Calu3 (cell line): ENCODE measurements at places on chromosomes 1 and 21. TPM values are rescaled to one million over a fixed set of nuclear protein-coding genes. Genes with fewer than 3 reads are reported as not detected.

DNA sequence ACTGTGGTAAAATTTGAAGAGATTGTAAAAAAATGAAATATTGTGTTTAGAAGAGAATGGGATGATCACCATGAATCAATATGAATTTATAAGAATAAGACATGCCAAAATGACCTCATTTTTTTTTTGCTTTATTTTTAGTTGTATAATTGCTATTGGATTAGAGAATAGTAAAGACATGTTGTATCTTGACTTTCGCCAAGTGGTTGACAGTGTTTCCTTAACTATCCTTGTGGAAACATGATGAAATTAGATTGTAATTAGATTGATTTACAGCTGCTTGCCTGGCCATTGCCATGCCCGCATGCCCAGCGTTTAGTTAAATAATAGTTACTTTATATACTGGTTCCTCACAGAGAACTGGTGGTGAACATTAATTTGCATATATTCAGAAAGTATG, 154.9 kb downstream of the MAGI3 start:
- no peak overlapping the region for H3K4me3 ChIP-seq
- no peak for DNase-seq
- H3K4me1 ChIP-seq = no peaks in the 10 kb centered on the region
- H3K27me3 ChIP-seq = no peaks in the 10 kb centered on the region
- no peaks in the 10 kb centered on the region for H3K36me3 ChIP-seq
- H3K27ac ChIP-seq = no peak overlapping the region

DNA sequence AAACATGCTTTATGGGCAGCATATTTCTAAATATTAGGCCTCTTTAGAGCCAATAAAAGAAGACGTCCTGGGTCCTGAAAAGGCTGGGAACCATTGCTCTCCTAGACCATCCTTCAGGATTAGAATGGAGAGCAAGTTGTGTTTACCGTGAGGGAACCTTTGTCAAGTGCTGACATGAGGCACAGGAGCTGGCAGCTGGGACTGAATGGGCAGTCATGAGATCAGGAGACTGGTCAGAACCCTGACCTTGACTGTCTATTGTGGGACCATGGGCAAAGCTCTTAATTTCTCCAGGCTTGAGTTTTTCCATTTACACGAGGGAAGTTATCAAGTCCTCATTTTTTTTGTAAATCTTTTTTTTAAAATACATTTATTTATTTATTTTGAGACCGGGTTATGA, 5.2 kb downstream of the PFKFB2 start:
- H3K4me3 ChIP-seq = no peak overlapping the region
- no peak for DNase-seq
- no peak overlapping the region for H3K27ac ChIP-seq
- peaks cover 35% of the 10 kb centered on the region for H3K36me3 ChIP-seq

DNA sequence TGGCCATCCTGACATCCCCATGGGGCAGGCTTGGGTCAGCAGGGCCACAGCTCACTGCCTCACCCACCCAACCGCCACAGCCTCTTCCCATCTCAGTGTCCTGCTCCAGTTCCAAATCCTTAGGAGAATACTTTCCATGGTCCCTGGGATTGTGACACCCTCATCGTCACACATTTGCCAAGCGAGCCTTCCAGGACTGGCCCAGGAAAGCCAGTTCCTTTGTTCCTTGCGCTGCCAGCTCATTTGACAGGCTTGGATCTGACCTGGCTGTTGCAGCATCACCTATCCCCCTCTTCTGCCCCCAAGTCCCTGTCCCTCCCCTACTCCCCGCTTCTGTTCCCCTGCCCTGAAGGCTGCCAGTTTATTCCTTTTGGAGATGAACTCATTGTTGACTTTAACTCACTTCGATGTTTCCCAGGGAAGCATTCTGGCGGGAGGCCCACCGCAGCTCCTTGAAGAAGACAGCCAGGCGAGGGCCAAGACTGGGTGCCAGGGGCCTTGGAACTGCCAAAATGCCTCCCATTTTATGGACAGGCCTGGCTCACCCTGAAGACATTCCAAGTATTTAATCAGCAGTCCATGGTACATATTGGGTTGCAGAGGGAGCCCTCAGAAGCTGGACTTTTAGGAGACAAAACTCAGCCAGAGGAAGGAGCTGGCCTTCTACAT, 10.2 kb upstream of the GNL2 start:
- peaks cover 10% of the 10 kb centered on the region for H3K27me3 ChIP-seq
- no peaks in the 10 kb centered on the region for H3K36me3 ChIP-seq
- no peaks in the 10 kb centered on the region for H3K4me1 ChIP-seq
- no peak overlapping the region for H3K4me3 ChIP-seq

DNA sequence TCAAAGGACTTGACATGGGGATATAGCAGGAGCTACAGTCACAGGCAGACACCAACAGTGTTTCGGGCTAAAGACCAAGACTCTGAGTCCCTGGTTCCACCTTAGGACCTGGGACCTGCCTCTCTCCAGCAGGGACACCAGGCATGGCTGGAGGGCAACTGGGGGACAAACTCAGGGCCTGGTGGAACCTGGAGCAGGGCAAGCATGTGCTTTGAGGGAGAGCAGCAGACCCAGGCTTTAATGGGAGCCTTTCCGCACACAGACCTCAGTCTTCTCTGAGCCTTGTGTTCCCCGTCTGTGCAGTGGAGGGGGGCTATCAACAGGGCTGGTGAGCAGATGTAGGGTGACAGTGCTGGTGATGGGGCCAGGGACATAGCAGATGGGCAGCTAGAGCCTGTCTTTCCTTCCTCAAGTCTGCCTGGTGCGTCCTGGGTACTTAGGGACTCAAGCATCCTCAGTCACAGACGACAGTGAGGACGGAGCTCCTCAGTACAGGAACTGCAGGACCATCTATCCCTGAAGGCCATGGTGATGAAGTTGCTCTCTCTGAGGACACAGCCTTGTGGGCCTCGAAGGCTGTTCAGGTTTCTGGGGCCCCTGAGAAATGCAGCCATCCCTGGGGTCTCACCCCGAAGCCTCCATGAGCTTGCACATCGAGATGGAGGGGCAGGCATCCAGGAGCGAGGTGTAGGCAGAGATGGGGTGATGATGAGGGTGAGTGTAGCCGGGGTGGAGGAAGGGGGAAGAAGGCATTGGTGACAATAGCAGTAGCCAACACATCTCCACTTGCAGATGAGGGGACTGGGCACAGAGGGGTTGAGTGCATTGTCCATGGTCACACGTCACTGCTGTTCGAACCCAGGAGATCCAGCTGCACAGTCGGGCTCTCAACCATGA, 593.4 kb downstream of the PTPRU start:
- peaks cover 55% of the 10 kb centered on the region for H3K27me3 ChIP-seq
- no peak overlapping the region for H3K4me3 ChIP-seq
- no peaks in the 10 kb centered on the region for H3K36me3 ChIP-seq
- DNase-seq = no peak

- H3K27ac ChIP-seq = no peak overlapping the region
- no peak for DNase-seq
- H3K36me3 ChIP-seq = no peaks in the 10 kb centered on the region
- H3K27me3 ChIP-seq = no peaks in the 10 kb centered on the region
- H3K4me1 ChIP-seq = no peaks in the 10 kb centered on the region
- no peak overlapping the region for H3K4me3 ChIP-seq
Measured at GRCh38 chr21:24023402-24023801, 1583.9 kb downstream of the MRPL39 start.

DNA sequence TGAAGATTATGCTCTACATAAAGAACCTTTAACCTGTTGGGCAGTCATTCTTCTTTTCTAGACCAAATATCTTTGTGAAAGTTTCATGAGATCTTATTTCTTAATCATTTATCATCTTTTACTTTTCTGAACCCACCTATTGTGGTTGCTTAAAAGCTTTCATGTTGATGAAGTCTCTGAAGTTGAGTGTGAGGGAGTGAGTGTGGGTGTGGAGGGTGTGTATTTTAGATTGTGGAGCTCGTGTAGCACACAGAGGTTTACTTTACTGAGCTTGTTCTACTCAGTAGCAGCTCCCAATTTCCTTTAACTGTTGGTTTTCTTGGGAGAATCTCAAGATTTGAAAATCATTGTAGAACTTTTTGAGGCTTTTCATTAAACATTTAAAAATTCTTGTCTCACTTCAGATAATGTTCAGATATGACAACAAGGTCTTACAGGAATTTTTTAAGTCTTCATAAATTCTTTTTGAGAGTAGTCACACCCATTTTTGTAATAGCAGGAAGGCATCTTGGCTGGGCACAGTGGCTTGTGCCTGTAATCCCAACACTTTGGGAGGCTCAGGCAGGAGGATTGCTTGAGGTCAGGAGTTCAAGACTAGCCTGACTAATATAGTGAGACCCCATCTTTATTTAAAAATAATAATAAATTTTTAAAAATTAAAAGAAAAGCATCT, 17.0 kb downstream of the SRRM1 start:
- H3K27me3 ChIP-seq = no peaks in the 10 kb centered on the region
- no peak for DNase-seq
- H3K4me1 ChIP-seq = peaks cover 21% of the 10 kb centered on the region
- no peak overlapping the region for H3K4me3 ChIP-seq
- H3K36me3 ChIP-seq = peaks cover 63% of the 10 kb centered on the region
- no peak overlapping the region for H3K27ac ChIP-seq

- DNase-seq = no peak
- peak overlapping the region; percentile 81 for H3K27ac ChIP-seq
- no peaks in the 10 kb centered on the region for H3K36me3 ChIP-seq
- H3K4me3 ChIP-seq = no peak overlapping the region
- H3K27me3 ChIP-seq = no peaks in the 10 kb centered on the region
Measured at GRCh38 chr1:88311265-88311664, 372.8 kb upstream of the PKN2 start.

GRCh38 chr1:175600721-175601440, 142.5 kb downstream of the TNR start:
- H3K27ac ChIP-seq = no peak overlapping the region
- DNase-seq = no peak
- H3K4me1 ChIP-seq = no peaks in the 10 kb centered on the region
- H3K4me3 ChIP-seq = no peak overlapping the region
- no peaks in the 10 kb centered on the region for H3K36me3 ChIP-seq
- H3K27me3 ChIP-seq = peaks cover 30% of the 10 kb centered on the region

GRCh38 chr1:14549897-14550620, 48.4 kb upstream of the KAZN start:
- peaks cover 7% of the 10 kb centered on the region for H3K27me3 ChIP-seq
- no peaks in the 10 kb centered on the region for H3K4me1 ChIP-seq
- H3K27ac ChIP-seq = no peak overlapping the region
- H3K36me3 ChIP-seq = no peaks in the 10 kb centered on the region

- H3K36me3 ChIP-seq = no peaks in the 10 kb centered on the region
- H3K4me1 ChIP-seq = no peaks in the 10 kb centered on the region
- H3K4me3 ChIP-seq = no peak overlapping the region
- H3K27ac ChIP-seq = no peak overlapping the region
- H3K27me3 ChIP-seq = no peaks in the 10 kb centered on the region
Measured at GRCh38 chr1:216710598-216711333, 12.5 kb downstream of the ESRRG start.

GRCh38 chr1:193537266-193538002, 351.0 kb upstream of the B3GALT2 start:
- peak; percentile 18 for DNase-seq
- no peaks in the 10 kb centered on the region for H3K27me3 ChIP-seq
- H3K4me1 ChIP-seq = peaks cover 9% of the 10 kb centered on the region

DNA sequence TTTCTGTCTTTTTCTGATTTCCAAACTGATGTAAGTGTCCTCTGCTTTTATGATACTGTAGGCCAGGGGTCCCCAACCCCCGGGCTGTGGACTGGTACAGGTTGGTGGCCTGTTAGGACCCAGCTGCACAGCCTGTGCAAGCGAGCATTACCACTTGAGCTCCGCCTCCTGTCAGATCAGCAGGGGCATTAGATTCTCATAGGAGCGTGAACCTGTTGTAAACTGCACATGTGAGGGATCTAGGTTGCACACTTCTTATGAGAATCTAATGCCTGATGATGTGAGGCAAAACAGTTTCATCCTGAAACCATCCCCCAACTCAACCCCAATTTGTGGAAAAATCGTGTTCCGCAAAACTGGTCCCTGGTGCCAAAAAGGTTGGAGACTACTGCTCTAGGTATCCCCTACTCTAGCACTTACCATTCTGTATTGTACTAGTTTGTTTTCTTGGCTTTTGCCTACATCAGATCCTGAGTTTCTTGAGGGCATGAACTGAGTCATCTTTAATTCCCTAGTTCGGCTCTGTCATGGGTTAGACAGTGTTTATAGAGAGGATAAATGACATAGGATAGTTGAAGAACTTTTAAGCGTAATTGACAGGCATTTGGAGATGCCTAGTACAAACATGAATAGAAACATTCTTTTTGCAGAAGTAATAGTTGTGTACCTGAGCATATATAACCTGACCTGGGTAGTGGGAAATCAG, 4.1 kb downstream of the ABCD3 start:
- DNase-seq = no peak
- H3K27me3 ChIP-seq = no peaks in the 10 kb centered on the region
- no peak overlapping the region for H3K4me3 ChIP-seq
- H3K4me1 ChIP-seq = peaks cover 66% of the 10 kb centered on the region

DNA sequence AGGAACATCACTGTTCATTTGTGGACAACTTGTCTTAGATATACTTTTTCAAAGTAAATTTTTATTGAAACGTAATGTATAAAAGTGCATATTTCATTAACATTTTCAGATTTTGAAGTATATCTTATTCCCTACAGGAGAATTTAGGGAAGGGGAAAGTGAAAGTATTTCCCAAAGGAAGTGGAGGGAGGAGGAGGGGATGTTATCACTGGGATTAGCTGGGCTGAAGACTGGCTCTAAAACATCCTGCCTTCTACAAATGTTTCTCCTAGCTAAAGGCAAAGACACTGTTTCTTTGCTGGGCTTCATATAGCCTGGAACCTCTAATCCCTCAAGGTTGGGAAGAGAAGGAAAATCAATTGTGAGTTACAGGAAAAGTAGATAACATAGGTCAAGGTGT, 7.1 kb upstream of the ZNF697 start:
- no peak overlapping the region for H3K4me3 ChIP-seq
- DNase-seq = no peak
- no peaks in the 10 kb centered on the region for H3K36me3 ChIP-seq
- peaks cover 10% of the 10 kb centered on the region for H3K4me1 ChIP-seq
- no peak overlapping the region for H3K27ac ChIP-seq
- H3K27me3 ChIP-seq = peaks cover 8% of the 10 kb centered on the region

- no peak overlapping the region for H3K4me3 ChIP-seq
- peaks cover 16% of the 10 kb centered on the region for H3K4me1 ChIP-seq
- H3K36me3 ChIP-seq = peaks cover 18% of the 10 kb centered on the region
- no peak for DNase-seq
- H3K27me3 ChIP-seq = no peaks in the 10 kb centered on the region
Measured at GRCh38 chr1:92026806-92027205, 3.0 kb upstream of the EPHX4 start.

DNA sequence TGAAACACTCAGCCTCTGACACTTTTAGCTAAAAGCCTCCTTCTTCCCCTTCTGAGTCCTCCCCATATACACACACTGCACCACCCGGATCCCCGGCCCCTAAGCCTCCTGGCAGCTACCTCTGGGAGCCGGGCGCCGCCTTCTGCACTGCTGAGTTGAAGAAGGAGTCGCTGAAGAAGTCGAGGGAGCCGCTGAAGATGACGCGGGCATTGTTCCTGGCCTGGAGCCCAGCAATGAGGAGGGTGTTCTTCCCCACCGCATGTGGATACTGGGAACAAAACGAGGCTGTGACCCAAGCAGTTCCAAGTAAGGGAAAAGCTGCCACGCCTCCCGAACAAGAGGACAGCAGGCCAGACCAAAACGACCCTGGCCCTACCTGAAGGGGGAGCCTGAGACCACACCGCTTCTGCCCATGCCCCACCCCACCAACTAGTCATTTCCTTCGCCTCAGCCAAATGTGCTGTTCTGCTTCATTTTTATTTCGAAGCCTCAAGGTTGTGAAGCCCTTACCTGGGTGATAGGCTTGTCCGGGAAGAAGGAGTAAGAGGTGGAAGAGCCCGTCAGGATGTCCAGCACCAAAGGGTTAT, 7.0 kb downstream of the DDOST start:
- H3K27me3 ChIP-seq = no peaks in the 10 kb centered on the region
- DNase-seq = no peak
- peaks cover 3% of the 10 kb centered on the region for H3K4me1 ChIP-seq
- H3K4me3 ChIP-seq = no peak overlapping the region
- H3K36me3 ChIP-seq = peaks cover 61% of the 10 kb centered on the region

Gene ZNF691
- 11.8 and 12.0 TPM in 2 replicates for total RNA-seq

Gene FAM72B
- 9.6 and 9.8 TPM in 2 replicates for total RNA-seq

Gene TMPRSS3
- total RNA-seq = 10.3 and 14.0 TPM in 2 replicates

Gene KPRP
- total RNA-seq = not detected in 2 replicates

Gene DNALI1
- 4.8 and 5.2 TPM in 2 replicates for total RNA-seq

Gene PLD5
- 0.44 and 2.4 TPM in 2 replicates for total RNA-seq
